RWPE1 (cell line): ENCODE measurements at places on chromosomes 16 and 17.

DNA sequence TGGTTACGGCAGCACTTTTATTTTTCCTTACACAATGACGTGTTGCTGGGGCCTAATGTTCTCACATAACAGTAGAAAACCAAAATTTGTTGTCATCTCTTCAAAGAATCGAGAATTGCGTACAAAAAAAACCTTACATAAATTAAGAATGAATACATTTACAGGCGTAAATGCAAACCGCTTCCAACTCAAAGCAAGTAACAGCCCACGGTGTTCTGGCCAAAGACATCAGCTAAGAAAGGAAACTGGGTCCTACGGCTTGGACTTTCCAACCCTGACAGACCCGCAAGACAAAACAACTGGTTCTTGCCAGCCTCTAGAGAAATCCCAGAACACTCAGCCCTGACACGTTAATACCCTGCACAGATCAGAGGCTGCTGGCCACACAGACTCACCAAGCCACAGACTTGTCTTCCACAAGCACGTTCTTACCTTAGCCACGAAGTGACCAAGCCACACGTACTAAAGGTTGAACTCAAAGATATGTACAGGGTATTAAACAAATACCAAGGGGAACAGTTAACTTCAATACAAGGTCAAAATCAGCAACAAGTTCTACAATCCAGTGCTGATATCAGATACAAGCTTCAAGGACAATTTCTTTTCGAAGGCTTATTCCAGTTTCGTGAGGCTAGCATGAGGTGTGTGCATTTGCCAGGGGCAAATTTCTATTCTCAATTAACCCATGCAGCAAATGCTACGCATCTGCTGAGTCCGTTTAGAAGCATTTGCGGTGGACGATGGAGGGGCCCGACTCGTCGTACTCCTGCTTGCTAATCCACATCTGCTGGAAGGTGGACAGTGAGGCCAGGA lies 2.4 kb downstream of the ACTG1 start:
- DNase-seq: no peak

GRCh38 chr17:76631821-76632565 lies 11.6 kb downstream of the ST6GALNAC1 start:
- peak; percentile 85 for DNase-seq

DNA sequence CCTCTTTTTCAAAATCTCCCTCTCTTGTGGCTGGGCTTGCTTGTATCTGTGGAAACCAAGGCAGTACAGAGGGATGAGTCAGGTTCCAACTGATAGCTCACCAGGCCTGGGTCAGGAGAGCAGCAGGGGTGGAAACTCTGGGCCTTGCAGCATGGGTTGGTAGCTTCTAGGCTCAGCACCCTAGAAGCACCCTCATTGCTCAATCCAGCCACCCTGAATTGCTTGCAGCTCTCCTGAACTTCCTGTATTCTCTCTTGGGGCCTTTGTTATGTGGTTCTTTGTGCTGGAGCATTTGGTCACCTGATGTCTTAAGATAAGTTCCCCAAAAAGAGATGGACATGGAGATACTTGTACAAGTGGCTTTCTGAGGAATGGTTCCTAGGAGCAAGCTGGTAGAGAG lies 169.4 kb downstream of the IRX5 start:
- DNase-seq: no peak

GRCh38 chr16:85819245-85819644 lies 19.8 kb downstream of the COX4I1 start:
- DNase-seq: peak; percentile 74

DNA sequence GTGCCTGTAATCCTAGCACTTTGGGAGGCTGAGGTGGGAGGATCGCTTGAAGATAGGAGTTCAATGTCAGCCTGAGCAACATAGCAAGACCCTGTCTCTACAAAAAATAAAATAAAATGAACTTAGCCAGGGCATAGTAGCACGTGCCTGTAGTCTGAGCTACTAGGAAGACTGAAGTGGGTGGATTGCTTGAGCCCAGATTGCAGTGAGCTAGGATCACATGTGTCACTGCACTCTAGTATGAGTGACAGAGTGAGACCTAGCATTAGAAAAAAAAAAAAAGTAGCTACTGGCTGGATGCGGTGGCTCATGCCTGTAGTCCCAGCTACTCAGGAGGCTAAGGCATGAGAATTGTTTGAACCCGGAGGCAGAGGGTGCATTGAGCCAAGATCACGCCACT lies 6.0 kb downstream of the ADAP2 start:
- DNase-seq: no peak

GRCh38 chr17:27576477-27577083 lies 54.4 kb upstream of the LGALS9 start:
- DNase-seq: no peak

DNA sequence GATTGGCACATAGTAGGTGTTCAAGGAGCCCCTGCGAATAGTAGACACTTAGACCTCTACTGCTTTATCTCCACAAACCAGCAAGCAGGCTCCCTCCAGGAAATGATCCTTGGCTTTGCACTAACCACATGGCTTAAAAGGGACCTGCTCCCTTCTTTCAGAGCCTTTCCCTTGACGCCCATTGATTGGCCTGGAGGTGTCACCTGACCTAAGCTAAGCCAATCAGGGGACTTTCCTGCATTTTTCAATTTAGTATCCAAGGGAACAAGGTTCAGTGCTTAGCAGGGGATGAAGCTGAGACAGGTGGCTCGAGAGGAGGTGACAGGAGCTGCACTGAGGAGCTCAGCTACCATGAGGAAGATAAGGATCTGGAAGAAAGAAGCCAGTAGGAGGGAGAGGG lies 52.8 kb downstream of the CLEC19A start:
- peak; percentile 30 for DNase-seq

DNA sequence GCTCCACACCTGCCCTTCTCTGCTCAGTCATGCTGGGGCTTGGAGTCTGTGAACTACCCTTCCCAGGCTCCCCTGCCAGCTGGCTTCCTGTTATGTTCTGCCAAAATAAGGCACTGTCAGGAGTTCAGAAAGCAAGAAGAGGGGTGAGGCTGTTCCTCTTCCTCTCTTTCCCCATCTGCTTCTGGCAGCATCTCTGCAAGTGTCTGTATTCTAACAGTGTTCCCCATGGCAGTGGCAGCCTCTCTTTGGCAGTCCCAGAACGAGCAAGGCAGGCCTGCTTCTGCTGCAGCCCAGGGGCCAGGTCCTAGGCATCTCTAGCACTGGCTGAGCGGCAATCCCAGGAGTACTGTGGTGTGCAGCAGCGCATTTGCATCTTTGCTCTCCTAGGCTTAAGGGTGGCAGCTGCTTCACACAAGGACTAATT lies 219.1 kb downstream of the STX8 start:
- no peak for DNase-seq

DNA sequence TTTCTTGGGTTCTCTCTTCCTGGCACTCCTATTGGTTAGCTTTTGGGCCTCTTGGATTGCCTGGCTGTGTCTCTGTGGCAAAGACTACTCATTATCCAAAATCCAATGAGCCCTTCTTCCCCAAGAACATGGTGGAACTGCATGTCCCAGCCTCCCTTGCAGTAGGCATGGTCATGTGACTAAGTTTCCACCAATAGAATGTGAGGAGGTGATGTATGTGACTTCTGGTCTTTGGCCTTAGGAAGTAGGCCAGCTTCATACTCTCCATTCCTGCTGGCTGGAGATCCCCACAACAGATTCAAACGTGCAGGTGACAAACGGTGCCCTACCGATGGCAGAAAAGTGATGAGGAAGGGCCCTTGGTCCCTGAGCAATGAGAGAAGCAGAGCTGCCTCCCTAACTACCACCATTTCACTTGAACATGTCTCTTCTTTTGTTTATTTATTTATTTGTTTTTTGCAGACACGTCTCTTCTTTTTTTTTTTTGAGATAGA lies 17.3 kb upstream of the SPN start:
- no peak for DNase-seq

GRCh38 chr16:53098526-53099317 lies 43.9 kb downstream of the CHD9 start:
- peak; percentile 59 for DNase-seq

DNA sequence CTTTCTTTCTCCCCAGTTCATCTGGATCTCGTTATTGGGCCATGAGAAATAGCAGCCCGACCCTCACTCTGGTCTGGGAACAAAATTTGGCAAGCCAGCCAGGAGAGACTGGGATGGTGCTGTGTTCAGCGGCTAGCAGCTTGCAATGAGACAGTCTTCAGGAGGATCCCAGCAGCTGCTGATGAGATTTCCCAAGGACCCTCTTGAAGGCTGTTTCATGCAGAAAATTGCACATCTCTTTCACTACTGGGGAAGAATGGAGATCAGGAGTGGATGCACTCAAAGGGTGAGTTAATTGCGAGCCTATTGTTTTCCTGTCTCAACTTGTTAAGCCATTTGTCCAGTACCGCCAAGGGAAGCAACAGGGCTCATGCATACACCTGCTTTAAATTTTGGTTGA lies 5.5 kb upstream of the COIL start:
- no peak for DNase-seq

- no peak for DNase-seq
Observed at GRCh38 chr16:85905110-85906095, 6.4 kb downstream of the IRF8 start.

DNA sequence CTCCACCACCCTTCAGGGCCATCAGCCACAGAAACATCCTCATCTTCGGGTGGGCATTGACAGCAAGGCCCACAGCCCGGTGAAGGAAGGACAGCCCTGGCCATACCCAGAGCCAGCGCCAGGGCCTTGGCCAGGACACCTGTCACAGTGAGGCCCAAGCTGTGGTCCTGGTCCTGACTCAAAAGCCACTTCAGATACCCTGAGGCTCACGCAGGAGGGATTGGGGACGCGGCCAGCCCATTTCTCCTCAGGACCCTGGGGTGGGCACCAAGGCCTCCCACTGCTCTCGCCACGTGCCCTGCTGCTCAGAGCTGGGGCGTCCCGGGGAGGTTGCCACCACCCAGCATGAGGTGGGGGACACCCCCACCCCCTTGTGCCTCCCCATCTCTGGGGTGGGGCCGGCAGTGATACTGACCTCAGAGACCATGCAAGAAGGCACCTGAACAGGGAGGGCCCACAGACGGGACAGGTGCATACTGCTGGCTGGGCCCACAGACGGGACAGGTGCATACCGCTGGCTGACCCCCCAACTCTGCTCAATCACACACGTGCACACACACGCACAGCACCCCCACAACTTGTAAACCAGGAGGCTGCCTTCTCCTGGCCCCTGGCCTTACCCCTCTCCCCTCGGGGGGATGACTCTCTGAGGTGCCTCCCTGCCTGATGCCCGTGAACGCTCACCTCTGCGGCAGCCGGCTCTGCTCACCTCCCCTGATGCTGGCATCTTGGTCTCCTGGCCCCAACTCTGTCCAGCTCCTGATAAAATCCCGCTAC lies 14.2 kb downstream of the SLC7A5 start:
- DNase-seq: no peak

DNA sequence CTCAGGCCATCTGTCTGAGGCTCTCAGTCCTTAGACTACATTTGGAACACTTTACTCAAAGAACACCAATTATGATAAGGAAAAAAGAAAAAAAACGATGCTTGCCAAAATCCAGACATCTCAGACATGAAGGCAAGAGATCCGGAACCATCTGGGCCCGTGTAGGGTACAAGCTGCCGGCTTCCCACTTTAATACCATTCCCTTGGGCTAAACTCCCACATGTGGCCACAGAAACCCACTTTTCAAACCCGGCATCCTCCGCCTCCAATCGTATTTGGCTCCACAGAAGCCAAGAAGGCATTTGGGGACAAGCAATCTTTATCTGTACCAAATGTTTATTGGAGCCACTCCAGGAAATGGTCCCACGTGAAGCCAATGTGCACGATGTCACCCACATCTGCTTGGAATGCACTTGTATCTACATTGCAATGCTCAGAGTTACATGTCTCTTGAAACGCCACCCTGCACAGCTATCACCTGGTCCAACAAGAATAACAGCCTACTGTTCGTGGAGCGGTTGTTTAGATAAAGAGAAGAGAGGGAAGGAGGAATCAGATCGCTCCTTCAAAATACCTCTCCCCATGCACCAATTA lies 33.5 kb downstream of the XYLT1 start:
- no peak for DNase-seq

DNA sequence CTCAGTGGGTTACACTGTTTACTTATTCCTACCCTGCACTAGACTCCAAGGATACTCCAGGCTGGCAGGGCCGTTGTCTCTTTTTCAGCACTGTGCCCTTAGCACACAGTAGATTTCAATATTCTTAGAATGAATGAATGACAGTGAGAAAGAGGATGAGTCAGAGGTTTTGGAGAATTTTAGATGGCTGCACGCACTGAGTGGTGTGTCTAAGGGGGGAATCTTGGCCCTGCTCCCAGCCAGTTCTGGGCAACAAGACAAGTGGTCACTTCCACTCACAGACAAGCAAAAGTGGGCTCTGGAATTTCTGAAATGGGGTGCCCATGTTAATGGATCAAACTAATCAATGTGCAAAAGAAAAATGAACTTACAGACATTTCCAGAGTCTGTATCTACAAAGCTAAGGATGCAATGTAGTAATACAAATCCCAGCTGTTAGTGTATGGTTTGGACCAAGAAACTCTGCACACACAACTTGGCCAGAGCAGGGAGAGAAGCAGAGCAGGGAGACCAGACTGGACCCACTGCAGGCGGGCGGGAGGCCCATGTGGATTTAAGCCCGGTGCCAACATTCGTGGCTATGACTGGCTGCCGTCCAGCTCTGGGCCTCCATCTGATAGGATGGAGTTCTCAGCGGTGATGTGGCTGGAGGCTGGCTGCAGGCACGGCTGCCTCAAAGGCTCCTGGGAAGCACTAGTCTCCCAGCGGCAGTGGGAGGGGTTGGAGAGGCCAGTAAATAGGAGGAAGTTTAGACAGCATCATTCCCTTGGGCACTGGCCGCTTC lies 95.6 kb upstream of the CDYL2 start:
- DNase-seq: no peak

- DNase-seq: no peak
Observed at GRCh38 chr16:48565752-48566151, 44.2 kb downstream of the N4BP1 start.

- no peak for DNase-seq
Observed at GRCh38 chr17:51555153-51555552, 294.8 kb downstream of the UTP18 start.

- DNase-seq: no peak
Observed at GRCh38 chr17:1936766-1937165, 88.4 kb downstream of the RTN4RL1 start.

GRCh38 chr17:51427856-51428255 lies 167.5 kb downstream of the UTP18 start:
- DNase-seq: no peak

DNA sequence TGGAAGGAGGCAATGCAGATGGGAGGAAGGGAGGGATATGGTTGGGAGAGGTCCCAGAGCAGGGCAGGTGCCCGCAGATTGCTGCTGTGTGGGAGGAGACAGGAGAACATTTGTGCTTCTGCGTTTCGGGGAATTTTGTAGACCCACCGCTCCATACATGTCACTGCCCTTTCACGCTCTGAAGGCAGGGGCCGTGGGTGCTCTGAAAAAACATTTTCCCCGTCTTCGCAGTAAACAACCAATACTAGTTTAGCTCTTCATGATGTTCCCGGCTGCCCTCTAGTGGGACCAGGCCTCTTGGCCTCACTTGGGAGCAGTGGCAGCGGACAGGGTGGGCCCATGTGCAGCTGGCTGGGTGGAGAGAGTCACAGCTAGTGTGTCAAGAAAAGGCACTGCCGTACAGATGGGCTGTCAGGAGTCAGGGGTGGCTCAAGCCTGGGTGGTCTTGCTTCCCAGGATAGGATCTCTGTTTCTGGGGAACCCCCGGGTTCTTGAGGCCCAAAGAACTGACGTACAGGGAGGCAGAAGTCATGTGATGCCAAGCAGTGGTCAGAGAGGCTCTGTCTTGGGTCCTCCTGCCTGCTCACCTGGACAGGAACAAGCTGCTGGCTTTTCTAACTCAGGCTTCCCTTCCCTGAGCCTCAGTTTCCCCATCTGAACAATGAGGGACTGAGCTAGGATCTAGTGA lies 46.5 kb upstream of the CPNE2 start:
- peak; percentile 36 for DNase-seq

GRCh38 chr16:13067648-13068047 lies 166.2 kb downstream of the SHISA9 start:
- DNase-seq: no peak

- DNase-seq: no peak
Observed at GRCh38 chr17:59513934-59514841, 51.2 kb upstream of the DHX40 start.
